ENCODE measurements at places on chromosomes 7 and 10.
A peak's percentile ranks its signal among the peaks of the same experiment; 100 is the strongest.

GRCh38 chr7:133429371-133429770 is 176.5 kb downstream of the EXOC4 start:
- DNase-seq: no peak

GRCh38 chr7:102288285-102288930 is 1.7 kb downstream of the SH2B2 start:
- DNase-seq: peak; percentile 13

- no peak for DNase-seq
Measured at GRCh38 chr7:159218170-159218569, 73.5 kb upstream of the VIPR2 start.

- no peak for DNase-seq
Measured at GRCh38 chr10:16948361-16948760, 131.1 kb upstream of the RSU1 start.

- DNase-seq: no peak
Measured at GRCh38 chr10:72943498-72944234, 10.9 kb downstream of the PLA2G12B start.

DNA sequence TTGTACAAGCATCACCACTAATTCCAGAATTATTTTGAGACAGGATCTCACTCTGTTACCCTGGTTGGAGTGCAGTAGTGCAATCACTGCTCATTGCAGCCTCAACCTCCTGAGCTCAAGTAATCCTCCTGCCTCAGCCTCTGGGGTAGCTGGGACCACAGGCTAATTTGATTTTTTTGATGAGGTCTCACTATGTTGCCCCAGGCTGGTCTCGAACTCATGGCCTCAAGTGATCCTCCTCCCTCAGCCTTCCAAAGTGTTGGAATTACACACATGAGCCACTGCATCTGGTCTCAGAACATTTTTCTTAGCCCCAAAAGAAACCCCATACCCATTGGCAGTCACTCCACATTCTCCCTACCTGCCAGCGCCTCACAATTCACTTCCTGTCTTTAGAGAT is 3.5 kb upstream of the WBP1L start:
- DNase-seq: no peak

DNA sequence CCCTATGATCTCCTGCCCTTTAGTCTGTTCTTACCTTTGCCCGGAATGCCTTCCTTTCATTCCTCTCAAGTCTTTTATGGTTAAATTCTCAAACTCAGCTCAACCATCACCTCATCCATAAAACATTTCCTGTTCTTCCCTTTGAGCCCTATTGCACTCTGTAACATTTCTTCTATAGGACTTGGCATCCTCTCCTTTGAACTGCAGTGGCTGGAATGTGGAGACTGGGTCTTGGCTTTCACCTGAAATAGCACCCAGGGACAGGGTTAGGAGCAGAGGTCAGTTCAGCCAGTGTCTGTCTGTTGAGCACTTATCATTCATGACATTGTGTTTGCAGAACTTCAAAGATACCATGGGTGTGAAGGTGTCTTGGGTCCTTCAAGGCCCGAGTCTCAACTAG is 7.2 kb downstream of the NFE2L3 start:
- no peak for DNase-seq

- no peak for DNase-seq
Measured at GRCh38 chr7:139695588-139695987, 82.2 kb downstream of the HIPK2 start.

DNA sequence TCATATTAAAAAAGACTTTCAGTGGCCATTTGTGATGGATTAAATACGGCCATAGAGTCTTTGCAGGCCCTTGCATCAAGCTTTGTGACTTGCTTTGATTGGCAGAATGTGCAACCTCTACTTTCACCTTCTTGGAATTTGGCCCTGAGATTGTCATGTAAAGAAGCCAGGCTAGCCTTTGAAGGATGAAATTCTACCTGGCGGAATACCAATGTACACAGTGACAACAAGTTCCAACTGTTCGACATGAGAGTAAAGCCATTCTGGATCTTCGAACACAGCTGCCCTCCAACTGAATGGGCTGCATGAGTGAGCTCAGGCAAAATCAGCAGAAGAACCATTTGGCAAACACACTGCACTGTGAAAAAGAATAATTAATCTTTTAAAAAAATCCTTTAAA is 321.3 kb downstream of the PHF14 start:
- DNase-seq: no peak

- DNase-seq: no peak
Measured at GRCh38 chr7:150829426-150829825, 22.9 kb upstream of the AOC1 start.

- DNase-seq: no peak
Measured at GRCh38 chr7:71130031-71130679, 1.8 kb upstream of the GALNT17 start.

- peak; percentile 28 for DNase-seq
Measured at GRCh38 chr10:125000366-125001312, 58.7 kb downstream of the ZRANB1 start.

DNA sequence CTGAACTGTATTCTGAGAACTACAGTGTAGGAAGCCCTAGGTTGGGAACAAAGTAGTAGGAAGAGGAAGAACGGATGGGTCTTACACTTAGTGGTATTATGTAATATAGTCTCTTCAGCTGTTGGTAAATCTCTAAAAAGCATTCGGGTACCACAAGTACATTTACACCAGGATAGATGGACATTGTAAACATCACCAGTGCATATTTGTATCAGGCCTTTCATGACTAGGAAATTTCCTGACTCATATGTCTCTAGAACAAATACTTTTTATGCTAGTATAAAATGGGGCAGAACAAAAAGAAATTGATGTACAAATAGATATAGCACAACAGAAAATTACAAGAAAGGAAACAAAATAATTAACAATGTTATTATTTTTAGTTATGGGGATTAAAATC is 21.5 kb upstream of the OR6B1 start:
- DNase-seq: no peak

GRCh38 chr10:31037749-31038148 is 6.1 kb upstream of the ZNF438 start:
- DNase-seq: no peak

DNA sequence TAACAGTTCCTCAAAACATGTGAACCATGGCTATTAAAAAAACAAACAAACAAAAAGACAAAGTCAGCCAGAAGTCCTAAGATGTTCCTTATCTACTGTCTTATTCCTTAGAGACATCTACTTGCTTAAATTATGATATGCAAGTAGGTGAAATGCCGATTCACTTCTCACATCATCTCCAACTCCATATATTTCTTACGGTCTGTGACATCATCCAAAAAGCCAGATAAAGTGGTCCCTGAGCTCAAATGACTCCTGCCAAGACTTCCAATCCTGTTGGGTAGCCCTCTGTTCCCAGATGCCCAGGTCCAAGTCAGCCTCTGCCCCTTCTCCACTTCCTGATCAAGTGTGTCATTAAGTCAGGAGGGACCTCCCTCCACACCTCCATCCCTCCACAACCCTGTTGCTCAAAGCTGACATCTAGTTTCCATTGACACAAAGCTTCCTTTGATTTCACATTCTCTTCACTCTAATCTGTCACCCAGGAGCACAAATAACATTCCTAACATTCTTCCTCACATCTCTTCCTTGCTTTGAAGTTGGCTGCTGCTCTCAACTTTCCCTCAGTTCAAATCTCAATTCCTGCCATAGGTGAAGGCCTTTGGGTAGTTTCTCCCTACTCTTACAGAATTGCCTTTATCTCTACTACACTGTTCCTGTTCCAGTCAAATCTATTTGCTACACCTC is 56.1 kb upstream of the PDLIM1 start:
- no peak for DNase-seq

DNA sequence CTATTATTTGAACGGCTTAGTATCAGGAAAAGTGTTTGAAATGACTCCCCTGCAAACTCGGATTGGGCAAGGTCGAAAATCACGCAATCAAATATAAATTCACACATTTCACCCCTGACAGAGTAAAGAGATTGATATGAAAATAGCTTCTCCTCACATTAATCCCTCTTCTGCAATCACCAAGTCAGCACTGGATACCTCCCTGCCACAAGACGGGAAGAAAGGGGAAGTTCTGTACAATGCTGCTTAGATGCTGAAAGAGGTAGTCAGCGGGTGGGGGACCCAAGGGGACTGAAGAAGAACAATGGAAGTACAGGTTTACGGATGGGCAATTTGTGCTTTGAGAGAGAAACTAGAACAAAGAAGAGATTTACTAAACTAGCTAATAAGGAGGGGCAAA is 72.0 kb upstream of the ANK3 start:
- DNase-seq: no peak

Data from SJCRH30 (cell line).